LoVo (cell line): ENCODE measurements at places on chromosomes 13 and 19.

GRCh38 chr19:56217039-56217949 lies 15.2 kb downstream of the ZSCAN5C start:
- no peak for DNase-seq

DNA sequence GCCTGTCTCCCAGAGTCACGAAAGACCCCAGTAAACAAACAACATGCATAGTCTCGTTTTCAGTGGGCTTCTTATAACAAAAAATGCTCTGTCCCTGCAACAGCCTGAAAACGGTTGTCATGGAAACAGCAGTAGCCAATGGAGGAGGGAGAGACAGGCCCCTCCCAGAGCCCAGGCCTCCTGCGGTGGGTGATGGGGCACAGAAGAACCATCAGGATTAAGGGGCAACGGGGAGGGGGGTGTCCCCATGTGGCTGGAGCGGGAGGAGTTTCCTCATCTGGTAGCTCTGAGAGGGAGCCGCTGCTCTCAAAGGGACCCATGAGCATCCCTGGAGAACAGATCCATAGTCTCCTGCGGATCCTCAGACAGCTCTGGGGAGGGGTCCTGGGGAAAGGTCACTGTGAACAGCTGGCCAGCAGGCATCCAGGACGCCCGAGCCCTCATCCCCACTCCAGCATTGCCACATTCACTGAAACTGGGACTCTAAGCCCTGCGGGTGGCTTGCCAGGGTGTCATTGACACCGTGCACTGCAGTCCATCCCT lies 37.5 kb upstream of the PNMA8B start:
- DNase-seq = no peak

- DNase-seq = no peak
These were observed 10.4 kb downstream of the KDM4B start for GRCh38 chr19:4979211-4979807.

DNA sequence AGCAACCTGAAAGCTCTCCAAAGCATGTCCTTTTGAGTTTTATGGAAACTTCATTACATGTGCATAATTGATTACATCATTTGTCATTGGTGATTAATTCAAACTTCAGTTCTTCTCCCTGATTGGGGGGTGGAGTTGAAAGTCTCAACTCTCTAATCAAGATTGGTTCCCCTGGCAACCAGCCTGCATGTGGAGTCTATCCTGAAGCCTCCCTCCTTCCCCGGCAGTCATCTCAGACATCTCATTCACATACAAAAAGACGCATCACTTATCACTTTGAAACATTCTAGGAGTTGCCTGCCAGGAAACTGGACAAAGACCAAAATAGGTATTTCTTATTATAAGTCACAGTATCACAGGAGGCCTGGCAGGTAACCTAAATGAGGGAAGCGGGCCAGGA lies 50.5 kb downstream of the TEX26 start:
- no peak for DNase-seq

- no peak for DNase-seq
These were observed 11.7 kb upstream of the FAM216B start for GRCh38 chr13:42769650-42770049.

DNA sequence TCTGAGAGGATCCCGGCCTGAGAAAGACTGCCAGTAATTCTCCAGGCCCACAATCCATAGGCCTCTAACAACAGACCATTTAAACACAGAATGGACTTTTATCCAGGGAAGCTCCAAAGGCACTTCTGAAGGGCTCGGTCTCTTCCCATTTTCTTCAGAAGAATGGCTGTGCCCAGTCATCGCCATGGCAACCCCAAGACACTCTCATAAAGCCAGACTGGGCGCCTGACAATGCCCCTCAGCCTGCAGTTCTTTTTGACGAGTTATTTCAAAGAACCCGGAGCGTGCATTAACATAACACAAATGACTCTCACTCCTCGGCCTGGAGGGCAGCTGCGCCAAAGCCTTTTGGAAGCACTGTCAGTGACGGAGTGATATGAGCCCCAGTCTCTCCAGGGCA lies 61.0 kb downstream of the RASA3 start:
- DNase-seq = no peak

- no peak for DNase-seq
These were observed 45.5 kb downstream of the HSPH1 start for GRCh38 chr13:31116224-31116623.
